ENCODE measurements at places on chromosomes 5 and 9.

GRCh38 chr9:91836515-91836914 lies 113.5 kb downstream of the ROR2 start:
- no peak for DNase-seq

- peak; percentile 1 for DNase-seq
Observed at GRCh38 chr5:116970318-116970717, 395.7 kb upstream of the SEMA6A start.

- no peak for DNase-seq
Observed at GRCh38 chr5:164181604-164182003, 676.2 kb downstream of the MAT2B start.

DNA sequence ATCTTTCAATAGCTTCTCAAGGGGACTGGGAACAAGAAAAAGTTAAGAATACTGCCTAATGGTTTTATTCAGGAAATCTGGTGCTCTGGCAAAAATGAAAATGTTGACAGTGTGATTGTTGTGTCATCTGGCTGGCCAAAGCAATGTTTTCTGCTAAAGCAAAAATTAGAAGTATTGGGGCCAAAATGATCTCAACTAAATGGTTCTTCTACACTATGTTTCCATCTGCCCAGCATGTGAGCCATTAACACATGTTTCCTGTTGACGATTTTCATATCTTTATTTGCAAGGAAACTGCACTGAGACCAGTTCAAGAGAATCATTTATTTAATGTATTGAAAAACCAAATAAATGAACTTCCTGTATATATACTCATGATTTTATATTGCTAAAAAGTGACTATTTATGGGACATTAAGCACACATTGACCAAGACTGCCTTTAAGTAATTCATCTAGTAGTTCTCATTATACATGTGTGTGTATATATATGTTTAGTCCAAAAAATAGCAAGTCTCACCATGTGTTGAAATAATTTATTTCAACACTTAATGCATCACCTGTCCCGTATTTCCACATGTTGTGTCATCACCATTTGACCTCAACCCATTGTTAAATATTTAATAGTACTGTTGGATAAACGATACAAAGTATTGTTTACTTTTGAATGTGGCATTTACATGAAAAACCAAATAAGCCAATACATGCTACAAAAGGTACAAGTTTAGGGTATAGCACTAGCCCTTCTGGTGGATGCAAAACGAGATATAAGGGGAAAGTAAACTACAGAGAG lies 7.5 kb upstream of the FST start:
- DNase-seq = no peak

DNA sequence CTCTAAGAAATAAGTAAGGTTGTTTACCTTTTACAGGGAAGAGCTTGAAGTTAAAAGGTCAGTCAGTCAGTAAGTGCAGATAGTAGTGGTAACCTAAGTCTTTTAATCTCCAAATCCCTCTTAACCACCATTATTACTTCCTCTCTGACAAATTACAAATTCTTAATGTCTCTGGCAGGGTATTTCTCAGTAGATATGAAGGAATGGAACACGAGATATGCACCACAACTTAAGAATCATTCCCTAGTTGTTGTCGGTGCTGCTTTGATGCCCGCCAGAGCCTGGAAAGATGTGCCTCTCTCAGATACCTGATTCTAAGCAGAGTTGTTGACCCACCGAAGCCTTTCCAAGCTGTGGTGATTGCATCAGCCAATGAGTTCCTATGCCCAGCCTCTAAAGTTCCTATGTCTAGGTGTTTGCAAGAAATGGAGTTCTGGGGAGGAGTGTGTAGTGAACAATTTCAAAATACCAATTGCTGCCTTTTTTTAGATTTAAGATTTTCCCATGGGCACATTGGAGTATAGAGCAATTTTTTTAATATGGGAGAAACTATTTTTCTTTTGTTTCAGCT lies 78.5 kb downstream of the CD180 start:
- DNase-seq = no peak

DNA sequence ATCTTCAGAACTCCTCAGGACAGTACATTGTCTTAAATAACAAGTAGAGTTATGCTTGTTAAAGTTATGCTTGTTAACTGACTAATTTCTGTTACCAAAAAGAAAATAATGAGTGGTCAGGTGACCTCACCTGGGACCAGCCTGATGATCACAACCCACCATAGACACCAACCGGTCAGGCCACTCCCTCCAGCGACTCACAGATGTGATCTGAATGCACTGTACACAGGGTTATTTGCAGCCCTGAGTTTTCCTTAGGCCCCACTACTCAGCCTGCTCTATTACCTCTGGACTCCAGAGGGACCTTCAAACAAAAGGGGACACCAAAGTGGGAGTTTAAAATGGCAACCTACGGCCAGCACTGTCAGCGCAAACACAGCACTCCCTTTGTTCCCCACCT lies 55.3 kb downstream of the ARSB start:
- peak; percentile 16 for DNase-seq

DNA sequence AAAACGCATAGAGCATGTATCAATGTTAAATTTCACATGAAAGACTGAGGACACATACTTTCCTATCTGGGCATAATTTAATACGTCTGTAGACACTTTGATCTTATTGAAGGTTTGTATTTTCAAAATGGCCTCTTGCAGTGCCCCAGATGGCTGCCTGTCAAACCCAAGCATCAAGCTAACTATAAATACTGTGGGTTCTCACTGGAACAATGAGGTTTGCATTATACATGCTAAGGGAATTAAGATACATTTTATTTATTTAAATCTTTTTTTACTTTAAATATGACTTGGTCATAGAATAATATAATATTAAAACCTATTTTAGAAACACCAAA lies 702.9 kb upstream of the GRAMD2B start:
- DNase-seq = no peak

GRCh38 chr9:129036923-129037766 lies 719 bp downstream of the MIGA2 start:
- peak; percentile 12 for DNase-seq

DNA sequence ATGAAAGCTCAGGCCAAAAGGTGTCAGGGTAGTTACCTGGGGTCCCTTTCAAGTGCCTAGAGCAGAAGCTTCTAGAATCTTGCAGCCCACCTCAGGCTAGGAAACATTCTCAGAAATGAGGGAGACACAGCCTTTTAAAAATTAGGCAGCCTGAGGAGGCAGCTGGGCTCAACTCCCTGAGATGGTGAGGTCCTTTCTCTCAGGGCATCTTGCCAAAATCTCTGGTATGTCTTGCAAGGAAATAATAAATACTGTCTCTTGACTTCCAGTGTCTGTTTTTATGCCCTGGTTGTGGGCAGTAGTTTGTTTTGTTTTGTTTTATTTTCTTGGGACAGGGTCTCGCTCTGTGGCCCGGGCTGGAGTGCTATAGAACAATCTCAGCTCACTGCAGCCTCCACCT lies 100.9 kb upstream of the APC start:
- DNase-seq = peak; percentile 53

DNA sequence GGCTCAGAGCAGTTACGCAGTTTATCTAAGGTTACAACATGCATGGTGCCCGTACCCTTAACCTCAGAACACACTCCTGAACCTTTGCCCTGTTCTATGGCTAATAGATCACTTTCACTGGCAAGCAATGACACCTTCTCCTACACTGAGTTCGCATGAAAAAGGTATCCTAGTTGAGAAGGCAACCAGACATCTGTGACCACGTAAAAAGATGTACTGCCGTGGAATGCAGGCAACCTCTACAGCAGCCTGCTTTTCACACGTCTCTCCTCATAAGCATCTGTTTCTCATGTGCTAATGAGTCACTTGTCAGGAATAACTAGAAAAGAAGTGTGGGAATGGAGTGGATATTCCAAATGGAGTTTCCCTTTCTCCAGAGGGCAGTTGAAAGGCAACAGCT lies 71.4 kb downstream of the FBXO38 start:
- DNase-seq = peak; percentile 22

- DNase-seq = no peak
Observed at GRCh38 chr5:6948562-6948961, 235.3 kb downstream of the TENT4A start.

DNA sequence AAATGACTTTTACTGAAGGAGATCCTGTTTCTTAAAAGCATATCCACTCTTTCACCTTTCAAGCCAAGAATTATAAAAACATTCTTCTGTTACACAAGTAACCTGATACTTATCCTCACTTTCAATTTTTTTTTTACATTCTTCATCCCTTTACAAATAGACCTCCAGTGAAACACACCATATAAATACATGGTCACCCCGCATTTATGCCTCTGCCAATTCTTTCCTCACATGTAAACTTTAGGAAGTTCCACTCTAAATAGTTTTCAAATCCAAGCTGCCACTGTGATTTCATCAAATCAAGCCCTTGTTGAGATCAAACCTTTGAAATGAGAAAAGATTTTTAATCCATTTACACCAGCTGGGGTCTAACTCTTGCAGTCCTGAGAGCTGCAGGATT lies 40.0 kb downstream of the GAS1 start:
- no peak for DNase-seq

- DNase-seq = no peak
Observed at GRCh38 chr9:94761481-94761880, 35.0 kb downstream of the AOPEP start.

DNA sequence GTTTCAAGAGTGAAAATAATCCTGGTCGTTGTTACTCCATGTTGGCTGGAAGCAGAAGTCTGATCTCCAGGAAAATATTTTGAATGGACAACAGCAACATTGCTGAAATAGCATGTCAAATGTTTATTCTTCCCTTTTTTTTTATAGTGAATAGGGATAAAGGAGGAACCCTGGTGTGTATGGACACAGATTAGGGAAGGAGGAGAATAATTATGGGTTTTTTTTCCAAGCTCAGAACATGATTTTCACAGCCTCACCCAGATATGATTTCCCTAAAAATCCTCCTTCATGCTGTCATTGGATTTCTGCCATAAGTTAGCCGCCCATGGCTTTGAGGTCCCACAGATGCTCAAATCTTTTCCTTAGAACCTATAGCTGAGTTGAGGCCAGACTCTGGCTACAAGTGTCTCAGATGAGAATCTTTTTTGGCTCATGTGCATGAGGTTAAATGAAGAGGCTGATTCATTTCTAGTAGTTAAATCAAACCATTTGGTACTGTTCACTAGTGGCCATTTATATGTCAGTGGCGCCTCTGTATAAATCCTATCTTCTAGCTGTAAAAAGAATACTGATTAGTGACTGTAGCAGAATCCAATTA lies 65.5 kb upstream of the LIFR start:
- DNase-seq = no peak

DNA sequence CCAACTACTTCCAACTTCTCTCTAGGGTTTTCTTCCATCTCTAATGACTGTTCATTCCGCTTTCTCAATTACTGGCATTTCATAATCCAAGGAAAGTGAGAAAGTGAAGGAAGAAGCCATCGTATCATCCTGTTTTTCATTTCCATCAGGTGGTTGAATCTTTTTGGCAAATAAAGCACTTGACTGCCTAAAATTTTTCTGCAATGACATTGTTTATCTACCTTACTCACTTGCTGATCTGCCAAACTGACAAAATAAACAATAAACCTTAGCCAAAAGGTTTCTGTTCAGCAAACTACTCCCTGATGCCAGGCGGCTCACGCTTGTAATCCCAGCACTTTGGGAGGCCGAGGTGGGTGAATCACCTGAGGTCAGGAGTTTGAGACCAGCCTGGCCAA lies 18.4 kb downstream of the FNBP1 start:
- DNase-seq = peak; percentile 76
